ENCODE measurements at places on chromosomes 3 and 15. TPM values are rescaled to one million over a fixed set of nuclear protein-coding genes. Genes with fewer than 3 reads are reported as not detected.

The TIMP4 gene
- total RNA-seq, result 0.75 TPM

The SERPINI2 gene
- 0.86 TPM for total RNA-seq

The KCNAB1 gene
- total RNA-seq, result 0.79 TPM

The PRTG gene
- 322 TPM for total RNA-seq
